ENCODE measurements at places on chromosomes 11 and 22.

DNA sequence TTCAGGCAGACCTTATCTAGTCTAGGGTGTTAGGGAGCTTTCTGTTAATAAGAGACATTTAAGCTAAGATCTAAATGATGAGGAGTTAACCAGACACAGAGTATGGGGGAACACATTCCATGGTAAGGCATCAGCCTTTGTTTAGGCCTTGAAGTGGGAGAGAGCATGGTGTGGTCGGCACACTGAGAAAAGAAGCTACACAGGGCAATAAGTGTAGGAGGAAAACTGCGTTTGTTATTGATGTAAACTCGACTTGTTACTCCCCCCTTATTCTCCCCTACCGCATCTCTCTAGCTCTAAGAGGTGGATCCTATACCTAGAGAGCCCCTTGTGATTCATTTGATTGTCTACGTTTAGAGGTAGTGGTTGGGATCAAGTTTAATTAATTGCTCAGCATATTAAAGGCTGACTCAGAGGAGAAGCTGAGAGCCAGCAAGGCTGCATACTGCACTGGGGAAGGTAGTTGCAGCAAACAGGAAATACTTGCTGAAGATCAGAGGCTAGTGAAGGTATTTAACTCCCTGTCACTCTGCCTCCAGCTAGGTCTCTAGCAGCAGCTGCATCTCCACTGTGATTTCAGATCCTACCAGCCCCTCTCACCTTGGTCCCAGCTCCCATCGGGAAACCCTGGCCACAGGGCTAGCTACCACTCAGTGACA is 86.8 kb upstream of the TEAD1 start:
- DNase-seq, result no peak

GRCh38 chr11:62737196-62737595 is 8.9 kb downstream of the TTC9C start:
- no peak for DNase-seq

DNA sequence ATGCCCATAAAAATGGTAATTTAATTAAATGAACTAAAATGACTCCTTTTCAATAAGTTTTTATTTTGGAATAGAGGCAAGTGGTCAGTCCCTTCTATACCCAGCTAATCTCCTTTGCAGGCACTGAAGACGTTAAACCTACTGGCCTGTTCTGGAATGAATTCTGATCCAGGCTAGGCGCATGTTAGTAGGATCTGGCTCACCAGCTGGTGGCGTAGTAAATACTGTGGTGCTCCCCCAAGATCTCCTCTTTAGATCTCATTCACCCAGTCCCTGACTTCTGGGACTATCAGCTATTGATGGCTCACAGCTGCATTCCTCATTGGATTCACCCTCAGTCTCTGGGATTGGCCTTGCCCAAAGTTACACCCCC is 173.7 kb upstream of the DDI1 start:
- DNase-seq, result no peak

DNA sequence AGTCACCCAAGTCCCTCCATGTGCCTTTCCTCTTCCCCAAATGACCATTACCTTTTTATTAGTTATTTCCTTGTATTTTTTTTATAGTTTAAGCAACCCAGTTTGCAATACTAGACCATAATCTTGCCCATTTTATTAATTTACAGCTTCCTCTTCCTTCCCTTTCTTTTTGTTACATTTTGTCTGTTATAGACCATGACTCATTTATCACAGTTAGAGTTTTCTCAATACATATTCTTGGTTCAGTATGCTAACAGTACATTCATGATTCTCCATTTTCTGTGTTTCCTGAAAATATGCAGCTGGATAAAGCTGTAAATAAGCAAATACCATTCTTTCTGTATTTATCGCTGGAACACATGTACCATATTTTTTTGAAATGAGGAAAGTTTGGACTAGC is 376.7 kb upstream of the RAG2 start:
- no peak for DNase-seq

DNA sequence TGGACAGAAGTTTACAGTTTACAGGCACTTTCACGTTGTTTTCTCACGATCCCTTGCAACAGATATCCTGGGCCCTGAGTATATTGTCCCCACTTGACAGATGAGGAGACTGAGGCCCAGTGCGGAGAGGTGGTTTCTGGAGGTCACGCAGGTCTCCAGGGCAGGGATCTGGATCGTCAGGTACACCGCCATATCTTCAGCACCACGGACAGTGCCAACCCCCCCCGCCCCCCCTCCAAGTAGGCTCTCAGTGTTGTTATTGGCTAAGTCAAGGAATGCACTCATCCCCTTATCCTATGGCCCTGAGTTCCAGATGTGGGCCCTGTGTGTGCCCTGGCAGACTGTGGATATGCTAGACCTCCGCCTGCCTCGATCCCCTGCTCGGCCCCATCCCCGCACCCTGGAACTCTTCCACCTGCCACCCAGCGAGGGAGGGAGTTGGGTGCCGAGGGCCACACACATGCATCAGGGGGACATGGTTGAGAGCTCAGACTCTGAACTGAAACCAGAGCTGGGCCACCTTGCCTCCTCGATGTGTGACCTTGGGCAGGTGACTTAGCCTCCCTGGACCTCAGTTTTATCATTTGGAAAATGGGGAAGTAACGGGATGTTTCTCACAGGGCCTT is 37.5 kb downstream of the MPPED1 start:
- no peak for DNase-seq

- no peak for DNase-seq
Measured at GRCh38 chr11:94734563-94735275, 33.4 kb upstream of the AMOTL1 start.

DNA sequence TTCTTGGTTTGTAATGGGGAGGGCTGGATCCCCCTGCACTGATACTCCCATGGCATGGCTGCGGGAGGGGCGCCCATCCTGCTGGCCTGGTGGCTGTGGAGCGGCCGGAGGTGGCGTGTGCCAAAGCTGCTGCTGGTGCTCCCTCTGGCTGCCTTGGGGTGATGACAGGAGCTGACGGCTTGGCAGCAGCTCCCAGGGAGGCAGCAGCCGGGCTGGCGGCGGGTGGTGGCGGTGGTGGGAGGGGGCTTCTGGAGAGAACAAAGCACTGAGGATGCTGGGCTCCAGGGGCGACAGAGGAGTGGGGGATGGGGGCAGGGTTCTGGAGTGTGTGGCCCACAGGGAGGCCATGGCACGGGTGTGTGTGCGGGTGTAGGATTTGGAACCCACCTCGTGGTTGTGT is 11.4 kb upstream of the MPPED1 start:
- no peak for DNase-seq

DNA sequence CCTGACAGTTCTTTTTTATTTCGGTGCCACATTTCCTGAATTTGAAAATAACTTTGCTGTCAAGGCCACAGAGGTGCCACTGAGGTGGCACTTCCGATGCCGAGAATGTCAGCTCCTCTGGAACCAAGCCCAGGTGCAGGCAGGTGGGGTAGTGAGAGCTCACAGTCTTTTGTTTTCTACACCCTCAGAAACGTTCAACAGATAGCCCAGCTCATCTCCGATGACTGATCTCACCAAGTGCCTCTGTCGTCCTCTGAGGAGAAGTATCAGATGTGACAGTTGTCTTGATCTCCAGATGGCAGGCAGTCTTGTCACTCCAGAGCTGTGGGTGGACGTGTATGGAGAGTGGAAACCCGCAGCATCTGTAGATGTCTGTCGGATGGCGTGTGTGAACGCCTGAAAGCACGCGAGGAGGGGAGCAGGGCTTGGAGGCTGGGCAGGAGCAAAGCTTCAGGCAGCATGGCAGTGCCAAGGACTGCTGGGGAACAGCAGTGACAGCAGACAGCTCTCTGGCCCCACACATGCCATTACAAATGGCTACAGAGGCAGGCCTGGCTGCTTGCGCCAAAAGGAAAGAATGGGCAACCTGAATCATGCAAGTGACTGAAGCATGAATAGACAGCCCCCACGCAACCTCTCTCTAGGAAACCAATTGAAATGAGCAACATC is 877.0 kb downstream of the OPCML start:
- no peak for DNase-seq

DNA sequence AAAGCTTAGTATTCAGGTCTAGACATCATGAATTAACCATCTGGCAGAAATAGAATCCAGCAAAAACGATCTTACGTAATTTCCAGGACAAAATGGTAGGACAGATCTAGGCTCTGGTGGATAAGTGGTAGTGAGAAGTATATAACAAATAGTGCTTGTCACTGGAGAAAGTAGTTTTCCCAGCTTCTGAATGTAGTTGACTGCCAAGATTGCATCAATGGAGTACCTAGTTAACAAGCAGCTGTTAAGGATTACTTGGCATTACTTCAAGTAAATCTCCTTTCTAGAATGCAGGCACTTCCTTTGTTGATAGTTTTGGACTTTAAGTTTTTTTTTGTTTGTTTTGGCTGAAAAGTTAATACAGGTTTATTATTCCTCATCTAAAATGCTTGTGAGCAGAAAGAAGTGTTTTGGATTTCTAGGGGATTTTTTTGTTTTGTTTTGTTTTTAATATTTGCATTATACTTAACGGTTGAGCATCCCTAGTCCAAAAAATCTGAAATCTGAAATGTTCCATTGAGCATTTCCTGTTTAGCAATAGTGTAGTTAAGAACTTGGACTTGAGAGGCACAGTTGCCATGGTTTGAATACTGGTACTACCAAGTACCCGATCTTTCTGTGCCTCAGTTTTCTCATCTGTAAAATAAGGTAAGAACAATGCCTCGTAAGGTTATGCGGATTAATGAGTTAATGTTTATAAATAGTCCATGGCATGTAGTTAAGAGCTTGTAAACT is 20.3 kb downstream of the FAM118B start:
- no peak for DNase-seq

DNA sequence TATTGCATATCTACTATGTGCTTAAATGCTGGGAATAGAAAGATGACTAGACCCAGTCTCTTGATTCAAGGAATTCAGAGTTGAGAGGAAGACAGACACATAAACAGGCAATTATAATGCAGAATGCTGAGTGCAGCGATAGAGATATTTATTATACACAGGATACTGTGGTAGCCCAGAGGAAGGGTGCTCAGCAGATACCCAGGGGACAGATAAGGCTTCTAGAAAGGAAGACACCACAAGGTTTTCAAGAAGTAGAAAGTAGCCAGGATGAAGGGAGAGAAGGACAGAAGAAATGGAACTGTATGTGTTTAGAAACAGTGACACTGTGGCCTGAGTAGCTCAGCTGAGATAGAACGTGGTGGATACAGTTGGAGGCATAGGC is 79.4 kb upstream of the NNMT start:
- no peak for DNase-seq

GRCh38 chr11:86515297-86516094 is 140.8 kb downstream of the CCDC81 start:
- no peak for DNase-seq

DNA sequence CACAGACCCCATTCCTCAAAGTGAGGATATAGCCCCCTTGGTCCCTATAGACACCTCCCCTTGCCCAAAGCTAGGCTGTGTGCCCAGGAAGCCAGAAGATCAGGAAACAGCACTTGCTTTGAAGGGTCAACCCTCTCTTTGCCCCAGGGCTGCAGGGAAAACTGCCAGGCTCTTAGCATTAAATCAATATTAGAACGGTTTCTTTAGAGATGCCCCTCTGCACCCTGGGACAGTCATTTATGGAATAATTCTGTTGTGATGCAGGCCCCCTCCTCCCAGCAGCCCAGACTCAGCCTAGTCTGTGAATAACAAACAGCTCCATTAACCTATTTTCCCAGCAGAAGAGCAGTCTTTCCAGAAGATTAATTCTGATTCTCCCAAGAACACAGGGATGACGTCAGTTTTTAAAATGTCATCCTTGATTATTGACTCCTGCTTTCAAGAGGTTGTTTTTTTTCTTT is 11.6 kb upstream of the CAPN5 start:
- no peak for DNase-seq

GRCh38 chr22:44664149-44664548 is 37.9 kb upstream of the PRR5 start:
- DNase-seq, result peak; percentile 48

- no peak for DNase-seq
Measured at GRCh38 chr11:112178428-112178827, 3.1 kb downstream of the BCO2 start.

- no peak for DNase-seq
Measured at GRCh38 chr11:97895572-97895971, 1125.2 kb upstream of the CNTN5 start.

DNA sequence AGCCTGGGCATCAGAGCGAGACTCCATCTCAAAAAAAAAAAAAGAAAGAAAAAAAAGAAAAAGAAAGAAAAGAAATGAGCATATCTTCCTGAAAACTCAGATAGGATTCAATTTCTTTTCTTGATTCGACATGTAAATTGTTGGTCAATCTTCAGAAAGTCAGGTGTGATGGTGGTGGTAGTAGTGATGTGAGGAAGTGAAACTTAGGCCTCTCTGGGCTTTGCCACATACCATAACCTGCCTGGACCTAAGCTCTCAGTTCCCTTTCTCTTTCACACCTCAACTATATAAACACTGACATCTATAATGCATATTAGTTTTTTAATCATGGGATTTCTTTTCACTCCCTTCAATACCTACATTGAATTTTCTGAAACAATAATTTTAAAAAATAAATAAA is 98.0 kb upstream of the TBCEL start:
- DNase-seq, result no peak

DNA sequence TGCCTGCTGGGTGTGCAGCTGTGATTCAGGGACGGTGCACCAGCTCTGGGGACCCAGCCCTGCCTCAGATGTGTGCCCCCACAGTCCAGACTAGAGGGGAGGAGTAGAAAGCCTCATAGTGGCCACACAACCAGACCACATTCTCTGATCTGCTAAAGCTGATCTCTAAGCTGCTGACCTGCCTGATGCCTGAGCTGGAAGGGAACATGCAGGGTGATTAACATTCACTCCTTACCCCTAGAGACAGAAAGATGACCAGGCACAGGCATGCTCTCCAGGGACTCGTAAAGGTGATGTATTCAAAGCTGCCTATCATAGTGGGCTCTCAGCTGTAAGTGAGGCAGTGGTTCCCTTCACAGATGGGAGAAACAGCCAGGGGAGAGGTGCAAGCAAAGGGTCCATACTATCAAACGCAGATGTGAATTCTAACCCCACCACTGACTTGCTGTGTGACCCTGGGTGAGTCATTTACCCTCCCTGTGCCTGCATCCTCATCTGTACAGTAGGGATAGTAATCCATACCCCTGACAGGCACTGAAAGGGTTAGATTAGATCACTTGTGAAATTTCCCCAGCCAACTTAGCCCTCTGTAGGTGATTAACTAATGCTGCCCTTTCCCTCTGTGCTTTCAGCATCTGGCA is 29.0 kb upstream of the LRRC32 start:
- DNase-seq, result no peak

Data from stimulated activated CD8-positive, alpha-beta memory T cell treated with anti-CD3 and anti-CD28 coated beads, Interleukin-12 subunit alpha, Interleukin-12 subunit beta, amount 100 ng/mL, for 1 hour (primary cell).